ENCODE measurements at places on chromosomes 5 and 9. TPM values are rescaled to one million over a fixed set of nuclear protein-coding genes. Genes with fewer than 3 reads are reported as not detected.

PCDHA3 gene
- total RNA-seq, result 0.71 TPM

NUTM2F gene
- not detected for total RNA-seq

SEMA6A gene
- 35.4 TPM for total RNA-seq

OR2V1 gene
- not detected for total RNA-seq

CCDC180 gene
- 8.2 TPM for total RNA-seq

NOXA1 gene
- total RNA-seq, result 7.4 TPM

SLCO4C1 gene
- total RNA-seq, result 0.36 TPM

TRIP13 gene
- 0.89 TPM for total RNA-seq

SOHLH1 gene
- total RNA-seq, result not detected

N4BP3 gene
- 2.6 TPM for total RNA-seq

LMX1B gene
- 0.71 TPM for total RNA-seq

HNRNPK gene
- 425 TPM for total RNA-seq

REEP2 gene
- 5.3 TPM for total RNA-seq

PCDHGA2 gene
- 13.5 TPM for total RNA-seq

ZDHHC11B gene
- 1.9 TPM for total RNA-seq

EXOSC3 gene
- 28.0 TPM for total RNA-seq

LIX1 gene
- total RNA-seq, result not detected

FIBCD1 gene
- total RNA-seq, result not detected

MSX2 gene
- 0.49 TPM for total RNA-seq

PCDHGB3 gene
- total RNA-seq, result 9.7 TPM

SH3PXD2B gene
- 39.5 TPM for total RNA-seq

HMMR gene
- total RNA-seq, result 0.85 TPM

CTNND2 gene
- total RNA-seq, result 10.1 TPM

SGTB gene
- total RNA-seq, result 18.8 TPM

CEL gene
- 2.7 TPM for total RNA-seq

TAL2 gene
- total RNA-seq, result not detected

NCS1 gene
- 11.7 TPM for total RNA-seq

ASS1 gene
- total RNA-seq, result 73.1 TPM

WDR55 gene
- total RNA-seq, result 16.0 TPM

ROPN1L gene
- 0.94 TPM for total RNA-seq

C5orf52 gene
- total RNA-seq, result not detected

TMOD1 gene
- total RNA-seq, result 25.3 TPM

SERF1A gene
- 7.8 TPM for total RNA-seq

PCDHGA3 gene
- total RNA-seq, result 6.7 TPM

LOX gene
- total RNA-seq, result 25.3 TPM

SLC46A2 gene
- total RNA-seq, result 0.27 TPM

ZFYVE16 gene
- total RNA-seq, result 68.4 TPM

NME5 gene
- 3.7 TPM for total RNA-seq

DHFR gene
- 13.3 TPM for total RNA-seq

GMCL2 gene
- not detected for total RNA-seq

CYLC2 gene
- total RNA-seq, result not detected

PHF24 gene
- total RNA-seq, result 0.45 TPM

ALDH1B1 gene
- 9.3 TPM for total RNA-seq

C7 gene
- 37.4 TPM for total RNA-seq

KLF4 gene
- 63.8 TPM for total RNA-seq

FXN gene
- 7.2 TPM for total RNA-seq

KIF2A gene
- 54.4 TPM for total RNA-seq

SURF6 gene
- total RNA-seq, result 17.3 TPM

DRD1 gene
- total RNA-seq, result 0.89 TPM

PCDHA7 gene
- total RNA-seq, result 0.45 TPM

All from sciatic nerve (tissue), 2 donors.